ENCODE measurements at places on chromosomes 1 and 21.

DNA sequence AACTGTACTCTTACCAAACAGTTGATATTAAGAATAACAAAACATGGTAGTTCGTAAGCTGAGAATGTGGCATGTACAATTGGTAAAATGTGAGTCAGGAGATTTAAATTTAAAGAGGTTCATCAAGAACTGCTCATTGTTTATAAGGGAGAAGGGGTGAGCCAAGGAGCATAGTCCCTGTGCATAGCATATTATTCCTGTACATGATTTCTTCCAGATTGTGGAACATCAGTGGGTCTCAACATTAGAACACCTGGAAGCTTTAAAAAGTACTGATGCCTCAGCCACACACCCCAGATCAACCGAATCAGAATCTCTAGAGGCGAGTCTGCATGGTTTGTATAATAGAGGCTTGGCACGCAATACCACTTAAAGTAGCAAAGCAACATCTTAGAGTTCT is 56.1 kb downstream of the KCTD3 start:
- DNase-seq = no peak

DNA sequence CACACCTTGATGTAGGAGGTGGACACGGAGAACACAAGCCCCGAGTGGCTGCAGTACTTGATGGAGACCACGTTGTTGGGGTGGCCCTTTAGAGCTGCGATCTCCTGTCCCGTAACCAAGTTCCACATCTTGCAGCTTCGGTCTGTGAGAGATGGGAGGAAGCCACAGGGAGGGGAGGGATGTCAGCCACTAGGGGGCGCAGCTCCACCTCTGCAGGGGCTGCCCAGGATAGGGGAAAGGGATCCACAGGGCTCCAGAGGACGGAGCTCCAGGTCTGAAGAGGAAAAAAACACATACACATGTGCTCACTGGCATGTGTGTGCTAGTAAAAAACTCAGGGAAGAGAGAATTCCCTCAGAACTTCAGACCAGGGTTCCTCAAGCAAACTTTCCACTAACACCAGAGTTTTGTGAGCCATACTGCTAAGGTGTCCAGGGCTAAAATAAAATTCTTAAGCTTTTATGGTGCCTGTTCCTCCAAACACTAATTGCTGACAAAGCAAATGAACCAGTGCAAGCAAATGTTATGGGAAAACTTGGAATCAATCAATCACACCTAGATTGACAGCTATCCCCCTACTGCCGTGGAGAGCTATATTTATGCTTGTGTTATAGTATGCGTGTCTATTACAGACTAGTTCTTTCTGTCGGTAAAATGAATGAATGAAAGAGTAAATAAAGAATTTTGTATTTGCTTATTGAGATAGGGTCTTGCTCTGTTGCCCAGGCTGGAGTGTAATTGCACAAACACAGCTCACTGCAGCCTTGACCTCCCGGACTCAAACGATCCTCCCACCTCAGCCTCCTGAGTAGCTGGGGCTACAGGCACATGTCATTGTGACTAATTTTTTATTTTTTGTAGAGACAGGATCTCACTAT is 43.7 kb downstream of the KIF21B start:
- DNase-seq = peak; percentile 36

DNA sequence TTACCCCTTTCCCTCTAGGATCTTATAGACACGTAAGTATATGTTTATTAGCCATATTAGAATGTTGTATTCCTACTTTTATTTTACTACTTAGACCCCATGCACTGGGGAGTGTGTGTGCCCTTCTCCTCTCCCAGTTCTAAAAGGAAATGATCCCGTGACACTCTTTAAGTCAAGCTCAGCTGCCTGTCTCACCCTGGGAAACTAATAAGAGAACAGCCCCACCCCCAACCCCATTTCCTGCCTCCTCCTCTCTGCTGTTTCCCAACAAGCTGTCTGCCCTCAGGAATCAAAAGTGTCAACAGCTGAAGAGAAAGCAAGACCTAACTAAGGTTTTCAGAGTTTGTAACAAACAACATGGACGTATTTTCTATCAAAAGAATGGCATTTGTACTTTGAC is 92.6 kb upstream of the VAV3 start:
- DNase-seq = no peak

- no peak for DNase-seq
These were observed 63.3 kb downstream of the LRRC40 start for GRCh38 chr1:70142075-70142474.

DNA sequence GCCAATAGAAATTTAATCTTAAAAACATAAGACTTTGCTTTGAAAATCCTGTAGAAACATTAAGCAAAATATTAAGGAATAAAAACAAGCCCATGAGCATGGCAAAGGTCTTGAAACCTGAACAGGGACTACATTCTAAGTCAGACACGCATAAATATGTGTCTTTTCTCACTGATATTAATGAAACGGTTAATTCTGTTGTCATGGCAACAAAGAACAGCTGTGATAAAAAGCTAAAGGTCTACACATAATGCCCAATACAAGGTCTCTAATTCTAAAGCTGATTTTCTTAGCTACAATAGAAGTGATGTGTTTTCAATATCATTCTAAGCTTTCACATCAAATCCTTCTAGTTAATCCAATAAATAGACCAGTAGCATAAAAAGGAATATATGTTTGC is 331.7 kb downstream of the PTBP2 start:
- no peak for DNase-seq

GRCh38 chr1:115193046-115193828 is 103.9 kb upstream of the TSPAN2 start:
- DNase-seq = no peak

DNA sequence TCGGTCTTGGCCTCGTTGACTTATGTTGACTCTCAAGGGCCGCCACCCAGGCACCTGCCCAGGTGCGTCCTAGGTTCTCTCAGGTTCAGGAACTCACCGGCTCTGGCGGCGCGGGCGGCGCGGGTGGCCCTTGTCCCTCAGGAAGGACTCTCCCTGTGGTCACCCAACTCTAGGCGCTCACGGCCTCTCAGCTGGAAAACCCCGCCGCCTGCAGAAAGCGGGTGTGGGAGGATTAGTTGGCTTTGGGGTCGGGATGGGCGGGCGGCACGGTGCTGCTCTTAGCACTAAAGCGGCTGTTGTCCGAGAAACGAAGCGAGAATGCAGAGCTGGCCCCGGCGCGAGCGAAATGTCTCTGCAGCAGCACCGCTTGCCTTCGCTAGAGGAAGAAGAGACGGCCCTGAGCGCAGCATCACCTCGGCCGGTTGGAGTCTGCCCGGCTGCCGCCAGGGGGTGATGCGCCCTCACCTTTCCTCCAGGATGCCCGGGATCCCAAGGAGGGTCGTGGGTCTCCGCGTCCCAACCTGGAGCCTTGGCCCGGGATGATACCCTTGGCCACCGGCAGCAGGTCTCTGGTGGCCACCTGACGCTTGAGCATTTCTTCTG is 8.1 kb upstream of the TADA1 start:
- peak; percentile 54 for DNase-seq

- DNase-seq = no peak
These were observed 1.5 kb downstream of the MGST3 start for GRCh38 chr1:165632491-165632890.

Data from kidney tubule cell (primary cell).